ENCODE measurements at places on chromosomes 5 and 9. TPM values are rescaled to one million over a fixed set of nuclear protein-coding genes. Genes with fewer than 3 reads are reported as not detected.

Gene GRIA1
- 86.1 TPM for polyA plus RNA-seq

Gene PLPP7
- 5.1 TPM for polyA plus RNA-seq

Gene PCDHA5
- polyA plus RNA-seq, result 6.3 TPM

Gene FOXI1
- not detected for polyA plus RNA-seq

Gene GRM6
- 0.05 TPM for polyA plus RNA-seq

Gene FGD3
- not detected for polyA plus RNA-seq

Gene GLRA1
- polyA plus RNA-seq, result 0.35 TPM

Gene NR5A1
- not detected for polyA plus RNA-seq

Gene KCNIP1
- 148 TPM for polyA plus RNA-seq

Gene UQCRQ
- polyA plus RNA-seq, result 1,974 TPM

Gene PDE6A
- not detected for polyA plus RNA-seq

Gene FEM1C
- 61.1 TPM for polyA plus RNA-seq

Gene OTP
- polyA plus RNA-seq, result not detected

Gene PRUNE2
- polyA plus RNA-seq, result 18.6 TPM

Gene C5
- 0.44 TPM for polyA plus RNA-seq

Gene FGF1
- polyA plus RNA-seq, result 4.4 TPM

Gene OR13C8
- polyA plus RNA-seq, result not detected

Gene SOX30
- 0.95 TPM for polyA plus RNA-seq

Gene SLC46A2
- not detected for polyA plus RNA-seq

Gene ACOT12
- polyA plus RNA-seq, result not detected

Gene TEX48
- not detected for polyA plus RNA-seq

Gene SPARC
- 35.7 TPM for polyA plus RNA-seq

Gene CDH9
- polyA plus RNA-seq, result 13.0 TPM

Gene MELK
- polyA plus RNA-seq, result not detected

Gene PIP5K1B
- 47.0 TPM for polyA plus RNA-seq

Gene TAL2
- not detected for polyA plus RNA-seq

Gene TAF1L
- not detected for polyA plus RNA-seq

Gene LOX
- 46.4 TPM for polyA plus RNA-seq

Gene LHX2
- not detected for polyA plus RNA-seq

Gene FAM174A
- 72.6 TPM for polyA plus RNA-seq

Gene ENDOG
- 12.4 TPM for polyA plus RNA-seq

Gene PLPP1
- 128 TPM for polyA plus RNA-seq

Gene TICAM2
- polyA plus RNA-seq, result 1.6 TPM

Gene CENPP
- 27.1 TPM for polyA plus RNA-seq

Gene STC2
- polyA plus RNA-seq, result 2.0 TPM

Gene PLAC8L1
- not detected for polyA plus RNA-seq

Gene LCN15
- not detected for polyA plus RNA-seq

Gene C9orf153
- 0.98 TPM for polyA plus RNA-seq

Gene PCDHGB3
- polyA plus RNA-seq, result 1.2 TPM

Gene SPINK1
- polyA plus RNA-seq, result not detected

Gene FAM221B
- not detected for polyA plus RNA-seq

Gene SYK
- not detected for polyA plus RNA-seq

Gene ZNF483
- 10.0 TPM for polyA plus RNA-seq

Gene ELOVL7
- 9.0 TPM for polyA plus RNA-seq

Gene STXBP1
- polyA plus RNA-seq, result 169 TPM

Gene KCNN2
- polyA plus RNA-seq, result 38.7 TPM

Gene DMRTA1
- not detected for polyA plus RNA-seq

Gene PCDHA12
- 1.1 TPM for polyA plus RNA-seq

Gene SLC6A3
- not detected for polyA plus RNA-seq

Gene INSYN2B
- polyA plus RNA-seq, result 2.6 TPM

Gene TMEM174
- polyA plus RNA-seq, result not detected

Gene CCDC107
- polyA plus RNA-seq, result 18.5 TPM

Gene PCDHGA3
- 1.3 TPM for polyA plus RNA-seq

Gene LIX1
- 5.0 TPM for polyA plus RNA-seq

Gene CEL
- polyA plus RNA-seq, result 0.09 TPM

Gene STPG3
- polyA plus RNA-seq, result not detected

Gene TRMT10B
- polyA plus RNA-seq, result 4.8 TPM

Gene ECSCR
- polyA plus RNA-seq, result not detected
